ENCODE measurements at places on chromosomes 5 and 9.

DNA sequence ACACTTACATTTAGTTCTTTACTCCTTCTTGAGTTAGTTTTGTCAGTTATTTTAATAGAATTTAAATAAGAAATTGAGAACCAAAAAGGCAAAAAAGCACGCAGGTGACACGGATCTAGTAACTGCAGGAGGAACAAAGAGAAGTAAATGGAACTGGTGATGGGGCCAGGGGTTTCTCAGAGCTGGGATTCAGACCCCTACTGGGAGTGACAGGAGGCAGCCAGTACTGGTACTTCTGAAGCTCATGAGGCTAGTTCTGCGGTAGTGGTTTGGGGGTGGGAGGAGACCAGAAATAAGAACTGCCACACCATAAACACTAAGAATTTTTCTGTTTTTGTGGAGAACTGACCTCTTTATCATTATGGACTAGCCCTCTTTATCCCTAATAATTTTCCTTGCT, 48.2 kb downstream of the OXCT1 start:
- DNase-seq, result no peak

GRCh38 chr5:138661291-138661960, 86.2 kb upstream of the HSPA9 start:
- DNase-seq, result peak; percentile 15

DNA sequence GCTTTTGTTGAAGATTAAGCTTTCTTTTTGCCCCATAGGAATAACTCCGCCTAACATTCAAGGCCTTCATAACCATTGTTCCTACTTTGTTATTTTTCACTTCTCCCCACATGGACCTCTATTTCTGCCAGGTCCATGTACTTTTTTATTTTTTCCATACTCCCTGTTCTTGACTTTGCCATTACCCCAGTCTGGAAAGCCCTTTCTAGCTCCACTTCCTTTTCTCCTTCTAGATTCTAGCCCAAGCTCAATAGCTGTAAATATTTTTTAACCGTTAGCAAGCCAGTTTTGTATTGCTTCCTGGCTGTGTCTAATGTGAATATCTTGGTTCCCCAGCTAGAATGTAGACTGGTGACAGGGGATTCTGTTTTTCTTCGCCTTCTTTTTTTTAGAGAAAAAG, 26.1 kb downstream of the NCBP1 start:
- no peak for DNase-seq

DNA sequence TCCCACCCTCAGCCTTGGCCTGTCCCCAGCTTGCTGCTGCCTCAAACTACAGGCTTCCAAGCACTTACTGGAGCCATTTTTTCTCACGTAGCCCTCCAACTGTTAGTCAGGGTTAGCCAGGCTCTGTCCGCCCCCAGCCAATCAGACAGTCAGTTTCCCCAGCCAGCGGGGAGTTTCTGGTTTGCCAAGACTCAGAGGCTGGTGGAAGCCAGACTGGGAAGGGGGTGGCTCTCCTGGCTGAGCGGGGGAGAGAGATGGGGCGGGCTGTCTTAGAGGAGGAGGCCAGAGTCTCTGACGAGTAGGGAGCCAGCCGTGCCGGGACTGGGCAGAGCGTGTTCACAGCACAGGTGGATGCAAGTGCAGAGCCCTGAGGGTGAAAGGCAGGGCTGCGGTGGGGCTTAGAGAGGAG, 15.3 kb downstream of the PROP1 start:
- DNase-seq, result no peak

DNA sequence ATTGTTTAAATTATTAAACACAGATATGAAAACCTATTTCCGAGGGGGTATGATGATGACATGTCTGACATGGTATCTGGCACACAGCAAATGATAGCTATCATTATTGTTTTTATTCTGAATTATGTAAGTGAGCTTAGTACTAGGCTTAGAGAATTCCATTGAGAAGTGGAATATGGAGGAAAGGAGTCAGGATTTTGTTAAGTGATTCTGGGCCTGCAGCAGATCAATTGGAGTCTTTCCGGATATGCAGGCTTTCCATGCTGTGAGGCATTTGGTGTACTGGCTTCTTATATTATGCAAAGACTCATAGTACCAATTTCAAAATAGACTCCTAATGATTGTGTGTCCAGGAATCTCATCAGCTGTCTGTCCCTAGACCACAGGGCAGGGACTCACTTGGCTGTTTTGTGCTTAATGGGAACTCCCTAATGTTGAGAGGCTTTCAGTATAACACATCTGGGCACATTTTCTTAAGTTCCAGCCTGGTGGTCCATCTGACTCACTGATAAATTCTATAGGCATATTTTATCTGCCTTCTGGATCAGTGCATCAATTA, 180.0 kb upstream of the KLF9 start:
- DNase-seq, result no peak

- DNase-seq, result no peak
Measured at GRCh38 chr5:134255418-134256150, 29.7 kb upstream of the PPP2CA start.

DNA sequence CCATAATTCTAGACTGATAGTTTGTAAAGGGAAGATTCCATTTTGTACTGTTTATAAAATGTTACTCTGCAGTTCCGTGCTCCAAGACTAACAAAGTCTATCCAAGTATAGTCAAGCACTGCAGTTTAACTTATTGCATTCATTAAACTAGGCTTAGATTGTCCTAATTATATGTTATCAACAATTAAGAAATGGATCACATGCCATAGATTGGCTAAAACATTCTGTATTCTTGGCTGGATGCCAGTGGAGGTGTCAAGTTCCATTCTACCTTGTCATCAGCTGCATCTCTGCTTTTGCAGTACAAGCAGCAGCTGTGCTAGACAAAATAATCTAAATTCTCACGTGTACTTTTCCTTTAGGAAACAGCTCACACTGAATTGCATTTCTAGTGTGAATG, 69.4 kb upstream of the MEF2C start:
- DNase-seq, result no peak

DNA sequence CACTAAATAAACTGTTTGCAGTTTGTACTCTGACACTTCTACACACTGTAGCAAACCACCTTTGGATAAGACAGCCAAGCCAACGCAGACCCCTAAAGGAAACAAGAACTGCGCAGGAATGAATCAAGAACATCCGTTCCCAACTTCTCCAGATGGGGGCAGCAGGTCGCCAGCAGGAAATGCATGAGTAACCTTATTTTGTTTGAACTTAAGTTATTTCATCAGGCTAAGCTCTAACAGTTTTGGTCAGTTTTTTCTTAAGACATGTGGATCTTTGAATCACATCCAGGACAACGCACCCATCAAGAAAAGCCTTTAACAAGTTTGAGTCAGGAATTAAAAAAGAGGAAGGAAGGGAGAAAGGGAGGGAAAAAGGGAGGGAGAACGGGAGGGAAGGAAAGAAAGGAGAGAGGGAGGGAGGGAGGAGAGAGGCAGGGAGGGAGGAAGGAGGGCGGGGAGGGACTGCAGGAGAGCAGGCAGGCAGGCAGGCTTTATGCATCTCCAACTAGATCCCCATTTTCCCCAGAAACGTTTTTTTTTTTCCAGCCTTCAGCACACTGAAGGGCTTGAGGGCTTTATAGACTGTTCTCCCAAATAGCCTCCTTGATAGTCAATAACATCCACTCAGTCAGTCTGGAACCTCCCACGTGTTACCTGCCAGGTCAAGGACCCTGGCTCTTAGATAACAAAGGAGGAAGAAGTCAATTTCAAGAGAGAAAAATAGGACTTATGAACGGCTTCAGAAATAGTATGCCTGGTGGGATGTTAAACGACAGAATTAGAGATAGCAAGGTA, 22.2 kb downstream of the BHMT start:
- peak; percentile 76 for DNase-seq

GRCh38 chr9:127812936-127813675, 10.4 kb downstream of the FPGS start:
- no peak for DNase-seq

- DNase-seq, result no peak
Measured at GRCh38 chr9:27766073-27766835, 193.0 kb upstream of the C9orf72 start.

DNA sequence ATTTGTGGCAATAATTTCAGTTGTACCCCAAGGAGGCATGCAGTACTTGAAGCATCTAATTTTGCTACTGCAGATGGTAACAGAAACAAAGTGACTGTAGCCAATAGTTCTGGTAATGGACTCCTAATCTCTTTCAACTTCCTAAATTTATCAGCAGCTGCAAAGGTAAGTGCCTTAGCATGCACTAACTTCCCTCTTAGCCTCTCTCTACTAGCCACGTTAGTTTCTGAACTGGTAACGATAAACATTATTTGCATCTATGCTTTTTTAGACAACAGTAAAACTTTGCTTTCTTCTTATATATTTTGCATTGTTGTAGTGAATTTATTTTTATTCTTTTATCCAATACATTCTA, 6.2 kb upstream of the CKS2 start:
- no peak for DNase-seq

DNA sequence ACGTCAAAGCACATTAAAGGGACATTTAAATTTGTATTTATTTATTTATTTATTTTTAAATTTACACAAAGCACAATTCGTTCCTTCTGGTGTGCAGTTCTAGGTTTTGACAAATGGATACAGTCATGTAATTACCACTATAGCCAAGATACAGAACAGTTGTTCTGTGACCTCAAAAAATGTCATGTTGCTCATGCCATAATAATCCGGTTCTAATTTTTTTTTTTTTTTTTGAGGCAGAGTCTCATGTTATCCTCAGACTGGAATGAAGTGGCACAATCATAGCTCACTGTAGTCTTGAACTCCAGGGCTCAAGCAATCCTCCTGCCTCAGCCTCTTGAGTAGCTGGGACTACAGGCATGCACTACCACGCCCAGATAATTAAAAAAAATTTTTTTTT, 7.8 kb downstream of the IGFBPL1 start:
- no peak for DNase-seq

GRCh38 chr5:111635151-111635902, 121.7 kb downstream of the NREP start:
- no peak for DNase-seq

- no peak for DNase-seq
Measured at GRCh38 chr5:155434681-155435080, 421.1 kb downstream of the KIF4B start.

DNA sequence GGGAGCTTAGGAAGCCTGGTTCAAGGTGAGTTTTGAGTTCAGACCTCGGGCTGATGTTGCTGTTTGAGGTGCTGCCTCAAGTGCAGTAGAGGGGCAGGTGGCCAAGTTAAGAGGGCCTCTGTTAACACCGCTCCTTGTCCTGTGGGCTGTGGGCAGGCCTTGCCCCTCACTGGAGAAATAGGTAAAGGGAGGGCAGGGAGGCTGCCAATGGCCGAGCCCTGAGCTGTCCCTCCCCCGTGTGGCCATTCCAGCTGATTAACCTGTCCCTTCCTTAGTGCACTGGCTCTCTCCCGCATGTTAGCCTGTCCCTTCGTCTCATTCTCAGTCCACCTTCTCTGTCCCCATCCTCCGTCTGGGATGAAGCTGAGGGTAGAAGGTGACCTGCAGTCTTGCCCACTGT, 21.4 kb downstream of the CNTFR start:
- no peak for DNase-seq

DNA sequence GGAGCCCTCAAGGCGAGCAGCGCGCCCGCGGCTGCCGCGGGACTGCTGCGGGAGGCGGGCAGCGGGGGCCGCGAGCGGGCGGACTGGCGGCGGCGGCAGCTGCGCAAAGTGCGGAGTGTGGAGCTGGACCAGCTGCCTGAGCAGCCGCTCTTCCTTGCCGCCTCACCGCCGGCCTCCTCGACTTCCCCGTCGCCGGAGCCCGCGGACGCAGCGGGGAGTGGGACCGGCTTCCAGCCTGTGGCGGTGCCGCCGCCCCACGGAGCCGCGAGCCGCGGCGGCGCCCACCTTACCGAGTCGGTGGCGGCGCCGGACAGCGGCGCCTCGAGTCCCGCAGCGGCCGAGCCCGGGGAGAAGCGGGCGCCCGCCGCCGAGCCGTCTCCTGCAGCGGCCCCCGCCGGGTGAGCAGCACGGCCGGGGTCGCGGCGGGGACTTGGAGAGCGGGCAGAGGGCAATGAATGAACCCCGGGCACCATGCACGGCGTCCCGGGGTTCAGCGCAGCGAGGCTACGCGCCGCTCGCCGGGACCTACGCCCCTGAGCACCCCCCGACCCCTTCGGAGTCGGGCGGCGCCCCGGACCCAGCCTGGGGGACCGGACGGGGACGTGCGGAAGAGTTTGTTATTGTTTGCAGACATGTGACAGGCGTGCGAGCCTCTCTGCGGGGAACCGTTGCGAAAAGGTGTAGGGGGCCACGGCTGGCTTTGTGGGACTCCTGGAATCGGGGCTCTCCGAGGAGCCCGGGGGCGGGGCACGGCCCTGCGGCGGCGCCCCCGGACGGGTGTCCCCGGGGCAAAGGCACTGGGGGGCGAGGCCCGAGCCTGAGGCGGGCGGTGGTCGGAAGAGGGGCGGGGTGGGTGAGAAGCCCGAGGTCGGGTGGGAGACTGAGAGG, 553 bp downstream of the MAP3K1 start:
- DNase-seq, result peak; percentile 78

GRCh38 chr5:116953251-116953930, 378.8 kb upstream of the SEMA6A start:
- no peak for DNase-seq

DNA sequence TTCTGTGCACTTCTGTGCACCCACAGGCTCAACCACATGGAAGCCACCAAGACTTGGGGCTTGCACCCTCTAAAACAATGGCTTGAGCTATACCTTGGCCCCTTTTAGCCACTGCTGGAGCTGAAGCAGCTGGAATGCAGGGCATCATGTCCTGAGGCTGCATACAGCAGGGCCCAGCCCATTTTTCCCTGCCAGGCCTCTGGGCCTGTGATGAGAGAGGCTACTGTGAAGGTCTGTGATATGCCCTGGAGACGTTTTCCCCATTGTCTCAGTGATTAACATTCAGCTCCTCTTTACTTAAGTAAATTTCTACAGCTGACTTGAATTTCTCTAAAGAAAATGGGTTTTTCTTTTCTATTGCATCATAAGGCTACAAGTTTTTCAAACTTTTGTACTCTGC, 134.0 kb upstream of the EGFLAM start:
- DNase-seq, result no peak

- DNase-seq, result no peak
Measured at GRCh38 chr5:3709717-3710348, 114.2 kb downstream of the IRX1 start.

DNA sequence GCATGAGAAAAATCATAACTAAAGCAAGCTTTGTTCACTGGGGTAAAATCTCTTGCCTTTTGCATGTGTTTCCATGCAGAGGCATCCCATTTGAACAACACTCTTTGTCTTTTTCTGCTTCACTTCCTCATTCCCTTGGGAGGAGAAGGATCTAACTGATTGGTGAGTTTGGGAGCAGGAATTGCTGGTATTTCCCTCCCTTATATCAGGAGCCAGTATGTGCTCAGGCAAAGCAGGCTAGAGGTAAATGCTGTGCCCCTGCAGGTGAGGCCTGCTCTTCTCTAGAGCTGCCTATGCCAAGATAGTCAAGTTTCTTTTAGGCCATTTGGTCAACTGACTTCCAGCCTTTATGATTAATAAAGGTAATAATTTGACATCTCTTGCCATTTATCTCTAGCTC, 179.9 kb downstream of the COX7C start:
- DNase-seq, result no peak

GRCh38 chr5:78908173-78909061, 76.7 kb downstream of the ARSB start:
- DNase-seq, result no peak

- no peak for DNase-seq
Measured at GRCh38 chr5:130110328-130110727, 206.1 kb downstream of the CHSY3 start.

GRCh38 chr5:43401827-43402226, 10.4 kb downstream of the CCL28 start:
- no peak for DNase-seq
